ENCODE measurements at places on chromosomes 5 and 9.
A peak's percentile ranks its signal among the peaks of the same experiment; 100 is the strongest.

GRCh38 chr5:154690488-154690887 is 64.7 kb upstream of the LARP1 start:
- no peak for DNase-seq

DNA sequence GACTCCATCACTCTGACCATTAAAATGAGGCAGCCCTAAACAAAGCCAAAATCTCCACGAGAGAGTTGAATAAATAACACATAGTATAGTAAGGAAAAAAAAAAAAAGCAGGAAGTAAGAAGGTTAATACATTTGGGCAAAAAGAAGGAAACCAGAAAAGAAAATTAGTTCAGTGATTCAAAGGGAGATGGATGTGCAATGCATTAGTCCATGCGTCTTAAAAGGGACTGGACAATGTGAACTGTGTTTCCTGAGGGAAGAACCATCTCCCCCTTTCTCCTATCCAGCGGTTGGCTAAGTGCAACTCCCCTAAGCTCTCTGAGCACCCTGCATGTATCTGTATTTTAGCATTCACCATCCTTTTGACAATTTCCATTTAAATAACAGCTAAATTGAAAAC is 1.4 kb downstream of the ANKRA2 start:
- no peak for DNase-seq

DNA sequence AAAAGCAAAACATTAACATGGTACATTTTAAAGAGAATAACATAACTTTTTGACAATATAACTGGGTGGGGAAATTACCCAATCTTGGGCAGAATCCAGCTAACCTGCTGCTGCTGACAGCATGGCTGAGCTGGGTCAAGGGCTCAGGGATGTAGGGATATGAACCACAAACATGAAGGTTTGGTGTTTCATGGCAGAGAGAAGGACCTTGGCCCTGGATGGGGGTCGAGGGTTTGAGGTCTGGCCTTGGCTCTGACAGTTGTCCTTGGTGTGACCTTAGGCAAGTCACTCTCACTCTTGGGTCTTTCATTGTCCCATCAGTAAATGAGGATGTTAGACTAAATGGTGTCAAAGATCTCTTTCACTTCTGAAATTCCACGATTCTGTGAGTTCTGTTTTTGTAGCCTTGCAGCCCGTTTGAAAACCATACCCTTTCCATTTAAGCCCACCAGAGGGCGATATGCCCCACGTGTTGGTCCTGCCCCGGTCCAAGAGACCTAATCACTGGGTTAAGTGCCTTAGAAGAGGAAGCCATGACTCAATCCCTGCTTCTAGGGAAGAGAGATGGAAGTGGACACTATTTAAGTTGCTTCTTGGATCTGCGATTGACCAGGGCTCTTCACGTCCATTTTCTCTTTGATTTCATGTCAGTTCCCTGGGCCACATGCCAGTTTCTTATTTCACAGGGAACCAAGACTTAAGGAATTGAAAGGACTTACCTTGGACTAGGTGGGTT is 56.8 kb upstream of the TEX48 start:
- peak; percentile 49 for DNase-seq

DNA sequence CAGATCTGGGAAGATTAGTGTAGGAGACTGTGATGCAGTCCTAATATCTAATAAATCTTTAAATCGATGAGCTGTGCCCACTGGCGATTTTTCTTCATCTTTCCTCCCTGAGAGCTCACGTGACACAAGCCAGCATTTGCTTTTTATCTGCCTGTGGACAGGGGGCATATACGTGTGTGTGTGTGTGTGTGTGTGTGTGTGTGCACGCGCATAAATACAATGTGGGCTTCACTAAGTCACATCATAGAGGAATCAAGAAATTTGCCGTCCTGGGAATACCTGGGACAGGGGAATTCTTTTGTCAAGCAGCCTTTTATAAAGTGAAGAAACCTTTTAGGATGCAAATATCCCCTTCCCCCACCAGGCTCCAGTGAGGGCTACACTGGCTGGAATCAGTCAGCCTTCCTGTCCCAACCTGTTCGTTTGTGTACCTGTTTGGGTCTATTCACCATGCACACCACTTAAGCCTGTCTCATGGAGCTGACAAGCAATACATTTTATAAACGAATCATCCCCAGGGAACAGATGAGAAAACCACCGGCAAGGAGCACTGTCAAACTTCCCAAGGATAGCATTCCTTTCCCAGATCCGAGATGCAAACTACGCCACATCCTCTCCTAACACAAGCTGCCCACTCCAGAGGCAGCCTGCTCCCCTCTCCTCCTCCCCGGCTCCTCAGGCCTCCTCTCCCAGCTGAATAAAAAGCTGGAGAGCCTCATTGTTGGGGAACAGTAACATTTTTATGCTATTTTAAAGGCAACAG is 2.7 kb downstream of the EPB41L4B start:
- DNase-seq, result no peak

- no peak for DNase-seq
These were observed 307.0 kb upstream of the TLE4 start for GRCh38 chr9:79264511-79265355.

DNA sequence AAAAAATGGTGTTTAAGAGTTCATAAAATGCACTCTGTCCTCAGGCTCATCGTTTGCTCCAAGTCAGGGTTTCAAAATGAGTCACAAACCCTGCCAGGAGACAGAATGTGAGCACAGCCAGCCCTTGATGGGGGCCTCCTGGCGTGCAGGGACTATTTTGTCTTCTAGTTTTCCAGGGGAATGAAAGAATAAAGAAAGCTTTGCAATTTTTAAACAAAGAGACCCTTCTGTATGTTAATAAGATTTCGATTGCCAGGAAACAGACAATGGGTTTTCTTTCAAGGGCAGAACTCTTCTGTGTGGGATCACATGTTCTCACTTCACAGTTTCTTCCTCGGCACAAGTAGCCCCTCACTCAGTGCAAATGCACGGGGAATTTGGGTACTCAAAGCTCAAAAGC is 121.4 kb upstream of the C6 start:
- DNase-seq, result no peak

DNA sequence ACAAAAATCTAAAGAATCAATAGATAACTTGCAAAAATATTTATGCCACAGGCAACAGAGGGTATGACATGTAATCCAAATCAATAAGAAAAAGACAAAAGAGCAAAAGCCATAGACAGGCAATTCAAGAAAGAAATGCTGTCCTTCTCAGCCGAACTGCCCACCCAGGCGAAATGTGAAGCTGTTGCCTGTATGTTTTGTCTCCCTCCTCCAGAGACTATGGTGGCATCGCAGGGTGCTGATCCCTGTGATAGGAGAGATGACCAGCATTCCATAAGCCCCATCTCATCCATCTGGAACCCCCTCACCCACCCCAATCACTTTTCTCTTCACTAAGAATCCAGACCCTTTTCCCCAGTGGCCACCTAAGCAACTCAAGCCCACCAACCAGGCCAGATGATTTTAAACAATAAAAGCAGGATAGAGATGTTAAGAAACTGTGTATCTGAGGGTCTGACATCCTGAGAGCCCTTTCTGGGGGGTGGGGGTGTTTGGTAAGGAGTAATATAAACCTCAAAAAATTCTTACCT is 5.3 kb upstream of the ACSL6 start:
- no peak for DNase-seq

DNA sequence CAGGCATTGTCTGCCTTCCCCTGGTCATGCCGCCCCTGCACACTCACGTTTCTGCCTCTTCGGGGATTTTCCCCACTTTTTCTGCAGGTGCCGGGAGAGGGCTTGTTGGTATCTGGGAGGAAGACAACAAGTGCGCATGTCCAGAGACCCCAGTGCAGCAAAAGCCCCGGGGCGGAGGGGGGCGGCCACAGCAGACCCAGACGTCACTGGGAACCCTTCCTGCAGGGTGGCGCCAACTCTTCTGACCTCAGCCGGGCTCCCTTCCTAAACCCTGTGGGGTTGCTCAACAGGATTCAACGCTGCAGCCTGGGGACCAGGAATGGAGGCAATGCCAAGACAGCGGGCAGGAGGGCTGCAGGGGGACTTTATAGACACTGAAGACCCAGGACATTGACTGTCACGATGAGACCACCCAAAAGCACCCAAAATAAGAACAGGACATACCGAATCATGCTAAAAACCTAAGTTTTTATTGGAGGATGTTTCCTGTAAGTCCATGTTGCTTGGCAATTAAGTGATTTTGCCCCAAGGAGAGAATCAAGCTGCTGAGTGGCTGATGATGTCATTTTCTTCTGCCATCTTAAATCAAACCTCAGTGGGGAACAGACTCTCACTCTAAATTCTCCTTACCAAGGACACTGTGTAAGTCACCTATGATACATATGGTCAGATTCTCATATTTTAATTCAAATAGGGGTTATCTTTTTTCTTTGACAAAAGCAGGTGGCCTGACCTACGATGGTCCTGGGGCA is 62.9 kb upstream of the SIMC1 start:
- DNase-seq, result no peak

DNA sequence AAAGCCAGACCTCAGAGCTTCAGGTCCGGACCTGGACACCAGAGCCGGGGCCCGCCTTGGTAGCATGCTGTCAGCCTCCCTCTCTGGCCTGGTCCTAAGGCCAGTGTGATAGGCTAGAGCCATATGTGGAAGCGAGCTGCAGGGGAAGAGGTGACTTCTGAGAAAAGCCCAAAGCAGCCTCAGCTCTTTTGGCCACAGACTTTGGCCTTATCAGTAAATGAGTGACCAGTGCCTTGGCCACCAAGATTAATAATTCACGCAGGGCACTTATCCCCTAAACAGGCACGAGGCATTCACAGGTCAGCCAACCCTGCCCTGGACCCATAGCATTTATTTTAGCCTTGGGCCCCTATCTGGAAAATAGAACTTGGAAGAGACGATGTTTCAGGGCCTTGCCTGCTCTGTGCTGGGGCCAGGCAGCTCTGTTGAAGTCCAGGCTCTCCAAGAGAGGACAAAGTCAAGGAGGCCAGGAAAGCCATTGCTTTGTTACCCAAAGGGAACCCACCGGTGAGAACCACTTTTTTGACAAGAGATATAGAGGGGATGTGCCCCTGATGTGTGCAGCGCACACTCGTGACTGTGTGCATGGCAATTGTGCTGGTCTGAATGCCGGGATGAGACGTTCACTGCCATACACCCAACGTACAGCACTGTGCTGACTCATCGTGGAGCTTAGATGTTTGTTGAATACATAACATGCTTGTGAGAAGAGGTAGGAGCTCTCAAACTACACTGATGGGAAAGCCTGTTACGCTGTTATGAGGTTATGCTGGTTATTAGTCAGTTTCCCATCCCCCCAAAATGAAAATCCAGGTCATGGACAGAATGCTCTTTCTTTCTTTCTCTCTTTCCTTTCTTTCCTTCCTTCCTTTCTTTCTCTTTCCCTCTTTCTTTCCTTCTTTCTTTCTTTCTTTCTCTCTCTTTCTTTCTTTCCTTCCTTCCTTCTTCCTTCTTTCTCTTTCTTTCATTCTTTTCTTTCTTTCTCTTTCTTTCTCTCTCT is 5.0 kb upstream of the SLC34A1 start:
- DNase-seq, result no peak

GRCh38 chr5:179793468-179794139 is at the start of gene LTC4S:
Gene LTC4S (plus strand): TSS chr5:179793986. CDS start chr5:179794081, 95 bp downstream.
- no peak for DNase-seq

DNA sequence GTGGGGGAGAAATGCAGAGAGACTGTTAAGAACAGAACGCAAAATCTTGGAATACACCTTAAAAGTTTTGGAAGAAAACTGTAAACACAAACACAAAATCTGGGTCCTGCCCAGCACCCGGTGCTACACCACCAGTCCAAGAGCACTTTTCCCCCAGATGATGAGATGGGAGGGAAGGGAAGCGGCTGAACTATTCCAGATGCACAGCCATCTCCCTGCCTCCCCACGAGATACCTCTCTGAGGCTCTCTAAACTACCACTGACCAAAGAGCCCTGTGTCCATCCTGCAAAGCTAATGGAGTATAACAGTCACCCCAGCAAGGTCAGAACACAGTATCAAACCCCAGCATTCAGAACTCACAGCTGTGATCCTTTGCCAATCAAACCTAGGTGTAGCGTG is 8.0 kb downstream of the SPARC start:
- DNase-seq, result no peak

GRCh38 chr5:150960791-150961396 is 56.1 kb upstream of the ZNF300 start:
- no peak for DNase-seq

DNA sequence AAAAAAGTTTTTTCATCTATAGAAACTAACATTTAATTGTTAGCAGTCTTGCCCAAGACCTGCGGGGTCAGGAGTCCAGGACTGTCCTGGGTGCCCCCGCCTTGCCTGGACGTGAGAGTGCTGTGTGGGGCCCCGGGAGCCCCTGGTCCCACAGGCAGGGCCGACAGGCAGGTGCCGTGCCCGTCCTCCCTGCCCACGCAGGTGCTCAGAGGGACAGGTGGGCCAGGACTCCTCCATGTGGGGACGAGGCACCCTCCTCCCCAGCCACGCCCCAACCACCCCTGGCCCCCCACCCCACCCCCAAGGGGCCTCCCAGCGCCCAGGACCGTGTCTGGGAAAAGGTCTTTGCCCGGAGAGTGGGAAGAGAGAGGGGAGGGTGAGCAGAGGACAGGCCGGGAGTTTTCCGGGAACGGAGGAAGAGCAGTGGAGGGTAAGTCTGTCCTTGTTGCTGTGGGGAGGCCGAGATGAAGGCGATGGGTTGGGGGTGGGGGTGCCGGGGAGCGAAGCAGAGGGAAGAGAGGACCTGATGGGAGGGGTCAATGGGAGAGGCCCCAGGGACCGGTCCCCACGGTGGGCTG is 2.7 kb upstream of the LCN12 start:
- no peak for DNase-seq

DNA sequence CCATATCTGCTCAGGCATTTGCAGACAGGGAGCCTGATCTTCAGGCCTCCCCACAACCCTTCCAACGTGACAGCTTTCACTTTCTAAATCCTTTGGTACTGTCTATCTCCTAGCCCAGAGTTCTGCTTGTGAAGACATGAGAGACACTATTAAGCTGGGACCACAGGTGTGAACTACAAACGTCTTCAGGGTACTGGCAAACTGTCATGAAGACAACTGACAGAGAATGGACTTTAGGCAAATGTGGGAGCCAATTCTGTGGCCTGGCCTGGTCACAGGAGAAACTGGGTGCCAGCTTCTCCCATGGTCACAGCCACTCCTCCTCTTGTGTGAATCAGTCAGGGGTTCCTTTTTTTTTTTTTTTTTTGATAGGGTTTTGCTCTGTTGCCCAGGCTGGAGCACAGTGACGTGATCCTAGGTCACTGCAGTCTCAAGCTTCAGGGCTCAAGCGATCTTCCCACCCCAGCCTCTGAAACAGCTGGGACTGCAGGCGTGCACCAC is 10.4 kb downstream of the TRIM14 start:
- DNase-seq, result no peak

DNA sequence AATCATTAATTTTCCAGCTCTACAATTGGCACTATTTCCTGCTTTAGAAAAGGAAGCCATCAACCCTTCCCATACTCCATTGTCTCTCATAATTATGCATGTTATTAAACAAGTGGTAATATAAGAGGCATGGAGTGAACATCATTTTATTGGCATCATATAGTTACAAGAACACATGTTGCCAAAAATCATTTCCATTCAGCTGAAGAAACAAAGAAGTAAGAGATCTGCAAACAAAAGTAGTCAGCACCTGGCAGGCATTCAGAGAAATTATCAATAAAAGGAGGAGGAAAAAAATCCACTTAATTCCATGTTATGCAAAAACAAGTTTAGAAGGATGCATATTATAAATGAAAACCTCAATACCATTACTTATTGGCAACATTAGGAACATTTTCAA is 1208.2 kb upstream of the C9orf72 start:
- no peak for DNase-seq

- no peak for DNase-seq
These were observed 376.4 kb downstream of the CTNND2 start for GRCh38 chr5:11527652-11528349.

GRCh38 chr5:178983728-178984127 is 11.4 kb downstream of the GRM6 start:
- no peak for DNase-seq

Data from stimulated activated CD8-positive, alpha-beta memory T cell treated with anti-CD3 and anti-CD28 coated beads, Interleukin-4, amount 100 ng/mL, for 4 hours (primary cell).